NCI-H2171 (cell line): ENCODE measurements at places on chromosomes 2 and 18.

- DNase-seq: no peak
These were observed 47.2 kb upstream of the RAB12 start for GRCh38 chr18:8562070-8562469.

GRCh38 chr18:56312551-56313335, 325.6 kb downstream of the TXNL1 start:
- no peak for DNase-seq

DNA sequence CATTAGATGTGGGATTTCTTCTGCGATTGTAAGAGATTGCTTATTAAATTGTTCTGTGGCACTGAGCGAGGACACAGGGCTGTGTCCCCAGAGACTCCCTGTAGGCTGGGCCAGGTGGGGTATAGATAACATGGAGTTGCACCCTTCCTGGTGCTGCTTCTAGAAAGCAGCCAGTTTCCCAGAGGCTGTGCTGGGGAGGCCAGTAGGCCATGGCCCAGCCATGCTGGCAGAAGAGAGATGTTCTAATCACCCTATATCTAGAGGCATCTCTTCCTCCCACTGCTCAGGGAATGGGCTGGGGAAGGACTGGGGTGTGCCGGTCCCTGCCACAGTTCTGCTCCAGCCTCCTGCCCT, 66.9 kb downstream of the HS1BP3 start:
- DNase-seq: no peak

- no peak for DNase-seq
These were observed 54.7 kb upstream of the ID2 start for GRCh38 chr2:8627019-8627691.

DNA sequence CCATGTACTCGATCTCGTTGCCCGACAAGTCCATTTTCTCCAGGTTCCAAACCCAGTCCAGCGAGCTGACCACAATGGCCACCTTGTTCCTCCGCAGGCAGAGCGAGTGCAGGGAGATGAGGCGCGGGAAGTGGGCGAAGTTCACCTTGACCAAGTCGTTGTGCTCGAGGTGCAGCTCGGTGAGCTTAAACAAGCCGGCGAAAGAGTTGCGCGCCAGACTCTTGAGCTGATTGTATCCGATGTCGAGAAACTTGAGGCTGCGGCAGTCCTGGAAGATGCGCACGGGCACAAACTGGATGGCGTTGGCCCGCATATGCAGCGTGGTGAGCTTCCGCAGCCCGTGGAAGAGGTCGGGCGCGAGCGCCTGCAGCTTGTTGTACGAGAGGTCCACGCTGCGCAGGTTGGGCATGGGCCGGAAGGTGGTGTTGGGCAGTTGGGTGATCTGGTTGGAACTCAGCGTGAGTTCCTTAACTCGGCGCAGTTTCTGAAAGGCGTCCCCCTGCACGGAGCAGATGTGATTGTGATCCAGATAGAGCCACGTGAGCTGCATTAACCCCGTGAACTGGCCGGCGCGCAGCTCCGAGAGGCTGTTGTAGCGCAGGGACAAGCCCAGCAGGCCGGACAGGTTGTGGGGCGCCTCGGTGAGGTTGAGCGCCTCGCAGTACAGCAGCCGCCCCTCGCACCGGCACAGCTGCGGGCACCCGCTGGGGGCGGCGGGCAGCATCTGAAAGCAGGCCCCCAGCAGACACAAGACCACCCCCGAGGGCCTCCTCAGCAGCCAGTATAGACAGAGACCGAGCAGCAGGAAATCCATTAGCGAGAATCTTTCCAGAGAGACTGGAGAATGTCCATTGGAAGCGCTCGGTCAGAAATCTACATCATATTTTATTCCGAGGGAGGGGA, 1.3 kb downstream of the LRRTM1 start:
- no peak for DNase-seq

GRCh38 chr2:228655331-228655730, 473.8 kb upstream of the SPHKAP start:
- DNase-seq: no peak

GRCh38 chr18:32764611-32765244, 8.1 kb downstream of the KLHL14 start:
- no peak for DNase-seq

DNA sequence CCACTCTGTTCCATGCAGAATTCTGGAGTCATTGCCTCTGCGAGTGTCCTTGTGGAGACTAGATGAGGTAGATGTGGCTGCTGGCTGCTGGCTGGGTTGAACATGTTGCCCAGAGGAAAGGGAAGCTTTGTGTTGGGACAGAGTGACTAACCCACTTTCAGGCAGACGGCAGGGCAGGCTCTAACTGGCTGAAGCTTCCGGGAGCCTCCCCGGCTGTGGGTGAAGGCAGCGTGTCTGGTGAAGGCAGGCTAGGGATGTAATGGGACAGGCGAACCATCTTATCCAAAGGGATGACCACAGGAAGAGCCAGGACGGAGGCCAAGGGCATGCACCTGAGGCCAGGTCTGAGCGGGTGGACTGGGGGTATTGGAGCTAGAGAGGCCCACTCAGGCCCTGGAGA, 16.0 kb downstream of the ASPRV1 start:
- DNase-seq: no peak

GRCh38 chr18:10245846-10246175, 208.6 kb upstream of the APCDD1 start:
- no peak for DNase-seq
